Right ventricle myocardium inferior (tissue), 1 donor: ENCODE measurements at places on chromosomes 4 and X. TPM values are rescaled to one million over a fixed set of nuclear protein-coding genes. Genes with fewer than 3 reads are reported as not detected.

Gene IL2
- not detected for total RNA-seq

DNA sequence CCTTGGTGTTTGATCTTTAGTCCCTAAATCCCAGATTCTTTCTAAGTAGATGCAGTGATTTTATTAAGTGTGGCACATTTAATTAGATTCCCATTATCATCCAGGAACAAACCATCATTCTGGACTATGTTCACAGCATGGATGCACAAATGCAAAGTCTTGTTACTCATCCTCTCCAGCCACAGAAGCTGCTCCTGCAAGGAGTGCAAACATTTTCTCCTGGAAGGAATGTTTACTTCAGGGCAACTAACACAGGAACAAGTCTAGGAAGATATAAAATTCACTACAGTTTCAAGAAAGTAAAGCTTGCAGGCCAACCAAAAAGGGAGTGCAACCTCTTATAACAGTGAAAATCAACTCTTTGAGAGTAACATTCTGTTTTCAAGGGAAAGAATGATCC, 106.0 kb downstream of the IQCM start:
- DNase-seq: no peak

DNA sequence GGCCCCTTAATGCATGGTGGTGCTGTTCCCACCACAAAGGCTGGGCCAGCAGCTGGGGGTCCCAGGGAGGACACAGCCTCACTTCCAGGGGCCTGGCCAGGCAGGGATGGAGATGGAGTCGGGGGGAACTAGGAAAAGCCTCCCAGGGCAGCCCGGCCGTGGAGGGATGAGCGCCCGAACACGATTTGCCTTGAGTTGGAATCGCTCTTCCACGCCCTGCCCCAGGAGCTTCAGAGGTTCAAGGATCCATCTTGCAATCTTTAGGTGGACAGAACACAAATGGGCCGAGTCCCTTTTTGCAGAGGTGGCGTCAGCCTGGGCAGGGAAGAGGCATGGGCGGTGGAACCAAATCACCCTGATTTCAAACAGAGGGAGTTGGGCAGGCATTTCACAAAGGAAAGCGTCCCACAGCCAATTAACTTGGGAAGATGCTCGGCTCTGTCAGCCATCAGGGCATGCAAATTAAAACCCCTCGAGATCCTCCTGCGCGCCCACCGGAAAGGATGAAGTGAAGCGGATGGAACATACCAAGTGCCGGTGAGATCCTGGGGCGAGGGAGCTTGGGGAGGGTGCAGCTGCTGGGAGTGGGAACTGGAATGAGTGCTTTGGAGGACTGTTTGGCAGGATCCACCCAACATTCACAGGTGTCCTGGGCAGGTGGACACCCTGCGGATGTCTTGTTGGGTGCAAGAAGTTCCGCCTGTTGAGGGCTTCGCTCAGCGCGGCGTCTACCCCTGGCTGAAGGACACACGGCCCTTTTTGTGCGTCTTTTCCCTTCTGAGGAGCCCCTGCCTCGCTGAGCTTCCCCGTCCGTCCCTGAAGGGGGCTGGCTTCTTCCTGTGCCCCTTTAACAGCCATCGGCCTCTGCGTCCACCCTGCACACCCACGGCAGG, 75.7 kb downstream of the HTRA3 start:
- DNase-seq: no peak

GRCh38 chrX:65537229-65537628, 2.6 kb upstream of the LAS1L start:
- no peak for DNase-seq

Gene GAB3
- 12.1 TPM for total RNA-seq

GRCh38 chr4:56182356-56182755, 204.9 kb downstream of the AASDH start:
- no peak for DNase-seq

DNA sequence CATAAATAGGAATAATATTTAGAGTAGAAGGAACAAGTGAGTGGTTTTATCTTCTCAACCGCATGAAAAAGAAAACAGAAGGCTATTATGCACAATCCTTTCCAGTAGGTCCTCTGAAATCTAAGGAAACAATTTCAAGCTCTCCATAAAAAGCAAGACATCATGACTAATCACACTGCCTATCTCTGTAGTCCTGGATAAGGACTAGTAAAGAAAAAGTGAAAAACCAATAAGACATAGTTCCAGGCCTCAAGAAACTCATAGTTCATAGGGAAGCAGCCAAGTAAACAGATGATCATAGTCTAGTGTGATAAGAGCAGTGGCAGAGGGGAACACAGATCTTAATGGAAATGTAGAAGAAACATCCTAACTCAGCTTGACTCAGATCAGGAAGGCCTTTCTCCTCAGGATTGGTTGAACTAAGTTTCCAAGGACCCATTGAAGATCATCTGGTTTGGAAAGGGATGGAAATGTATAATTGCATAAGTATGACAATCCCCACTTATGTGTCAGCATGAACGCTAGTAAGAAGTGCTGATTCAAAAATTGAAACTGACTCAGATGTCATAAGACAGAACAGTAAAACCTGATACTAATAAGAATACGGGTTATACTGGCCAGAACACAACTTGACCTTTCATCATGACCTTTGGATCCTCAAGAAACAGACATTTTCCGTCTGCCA, 155.3 kb downstream of the GRIA3 start:
- no peak for DNase-seq

DNA sequence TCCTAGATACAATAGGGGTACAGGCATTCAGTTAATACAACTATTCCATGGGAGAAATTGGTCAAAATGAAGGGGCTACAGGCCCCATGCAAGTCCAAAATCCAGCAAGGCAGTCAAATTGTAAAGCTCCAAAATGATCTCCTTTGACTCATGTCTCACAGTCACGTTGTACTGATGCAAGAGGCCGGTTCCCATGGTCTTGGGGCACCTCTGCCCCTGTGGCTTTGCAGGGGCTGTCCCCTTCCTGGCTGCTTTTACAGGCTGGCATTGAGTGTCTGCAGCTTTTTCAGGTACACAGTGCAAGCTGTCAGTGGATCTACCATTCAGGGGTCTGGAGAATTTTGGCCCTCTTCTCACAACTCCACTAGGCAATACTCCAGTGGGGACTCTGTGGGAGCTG, 12.5 kb upstream of the ASIC5 start:
- no peak for DNase-seq

GRCh38 chr4:147090486-147090885, 144.8 kb upstream of the TTC29 start:
- no peak for DNase-seq

DNA sequence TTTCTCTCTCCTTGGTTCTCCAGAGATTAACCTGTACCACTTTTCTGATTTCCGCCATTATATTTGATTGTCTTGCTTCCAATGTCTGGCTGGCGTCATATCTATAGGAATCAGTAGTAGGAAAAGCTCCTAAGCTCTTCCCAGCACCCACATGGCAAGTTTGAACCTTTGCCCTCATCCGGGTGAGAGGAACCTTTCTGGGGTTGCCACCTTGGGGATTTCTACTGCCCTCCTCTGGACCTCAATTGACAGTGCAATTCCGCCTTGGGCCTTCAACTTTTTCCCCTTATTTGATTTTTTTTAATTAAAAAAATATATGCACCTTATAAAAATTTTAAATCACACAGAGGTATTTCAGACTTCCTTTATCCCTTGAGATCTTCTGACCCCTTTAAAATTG, 2.0 kb upstream of the CXorf66 start:
- DNase-seq: no peak

Gene USP26
- total RNA-seq: not detected

GRCh38 chrX:31988975-31989374, 917.1 kb upstream of the FTHL17 start:
- no peak for DNase-seq

- DNase-seq: no peak
Observed at GRCh38 chr4:38177035-38177546, 216.9 kb downstream of the PTTG2 start.

DNA sequence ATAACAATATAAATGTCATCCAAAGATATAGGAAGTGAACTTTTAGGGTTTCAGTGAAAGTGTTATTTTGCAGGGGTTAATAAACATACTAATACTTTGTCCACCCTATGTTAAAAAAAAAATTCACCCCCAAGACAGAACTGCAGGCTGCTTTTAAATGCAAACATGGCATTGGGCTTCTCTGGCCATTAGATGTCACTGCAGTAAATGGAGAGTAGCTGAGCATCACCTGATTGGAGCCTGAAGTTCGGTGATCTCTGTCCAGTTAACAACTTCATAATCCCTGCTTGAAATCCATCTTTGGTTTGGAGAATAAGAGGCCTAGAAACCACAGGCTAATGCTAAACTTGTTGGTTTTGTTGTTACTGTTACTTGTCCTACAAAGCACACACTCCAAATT, 18.7 kb downstream of the SLC25A43 start:
- DNase-seq: no peak

- no peak for DNase-seq
Observed at GRCh38 chr4:22235698-22236097, 280.2 kb downstream of the ADGRA3 start.

DNA sequence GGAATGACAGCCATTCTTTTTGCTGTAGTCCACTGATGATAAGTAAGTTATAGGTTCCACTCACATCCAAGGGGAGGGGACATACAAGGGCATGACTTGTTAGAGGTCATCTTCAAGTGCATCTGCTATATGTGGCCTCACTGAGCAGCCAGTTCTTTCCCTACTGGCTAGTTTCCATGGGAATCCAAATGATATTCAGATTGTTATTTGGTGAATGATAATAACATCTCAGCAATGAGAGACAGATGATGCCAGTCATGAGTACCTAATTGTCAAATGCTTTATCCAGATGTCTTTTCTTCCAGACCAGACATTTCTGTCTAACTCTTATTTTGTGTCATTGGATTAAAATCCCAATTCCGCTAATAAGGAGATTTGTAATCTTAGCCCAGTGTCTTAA, 460.4 kb upstream of the BOD1L1 start:
- DNase-seq: no peak

DNA sequence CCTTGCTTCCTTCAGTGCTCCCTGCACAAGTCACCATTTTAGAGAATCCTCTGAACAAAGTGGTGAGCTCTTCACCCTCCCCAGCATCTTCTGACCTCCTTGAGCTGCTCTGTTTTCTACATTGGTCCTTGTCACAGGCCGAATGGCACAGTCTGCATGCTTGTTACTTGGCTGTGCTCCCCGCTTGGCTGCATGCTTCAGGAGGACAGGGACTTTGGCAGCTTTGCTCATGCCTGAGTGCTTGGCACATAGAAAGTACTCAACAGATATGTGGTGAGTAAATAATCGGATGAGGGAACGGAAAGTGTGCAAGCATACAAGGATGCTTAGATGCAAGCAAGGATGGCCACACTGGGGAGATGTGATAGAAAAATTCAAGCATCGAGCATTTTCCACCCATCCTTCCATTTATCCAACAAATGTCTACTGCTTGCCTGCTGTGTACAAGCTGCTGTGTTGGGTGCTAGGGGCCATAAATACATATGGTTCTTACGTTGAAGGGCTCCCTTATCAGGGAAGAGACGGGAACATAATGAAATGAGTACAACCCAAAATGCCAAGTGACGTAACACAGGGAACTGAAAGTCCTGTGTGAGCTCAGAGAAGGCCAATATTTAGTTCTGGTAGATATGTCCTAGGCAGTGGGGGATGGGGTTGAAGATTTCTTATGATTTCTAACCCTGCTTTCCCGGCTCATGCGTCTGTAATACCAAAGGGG, 31.2 kb downstream of the SLC2A9 start:
- DNase-seq: no peak

DNA sequence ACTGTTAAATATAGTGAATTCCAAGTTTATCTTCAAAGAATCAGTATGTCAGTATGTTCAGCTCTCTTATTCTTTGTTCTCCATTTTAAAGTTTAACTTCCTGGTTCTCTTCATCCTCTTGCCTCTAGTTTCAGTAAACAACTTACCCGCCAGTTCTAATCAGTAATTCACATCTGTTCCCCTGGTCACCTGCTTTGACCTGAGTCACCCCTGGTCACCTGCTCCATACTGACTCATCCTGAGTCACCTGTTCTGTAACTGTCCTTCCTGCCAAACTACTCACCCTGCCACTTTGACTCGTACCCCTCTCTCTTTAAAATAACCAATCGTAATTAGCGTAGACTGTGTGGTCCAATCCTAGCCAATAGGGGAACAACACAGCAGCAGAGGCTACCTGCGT, 992.7 kb upstream of the HS3ST1 start:
- DNase-seq: no peak

Gene RASGEF1B
- 3.6 TPM for total RNA-seq

Gene PGAM4
- total RNA-seq: not detected
